Omental fat pad (tissue), 4 donors: ENCODE measurements at places on chromosomes 7 and 10. TPM values are rescaled to one million over a fixed set of nuclear protein-coding genes. Genes with fewer than 3 reads are reported as not detected.

The TACC2 gene
- 33.6 TPM for total RNA-seq

- no peak for DNase-seq
Observed at GRCh38 chr7:106774768-106775551, 90.1 kb upstream of the PIK3CG start.

DNA sequence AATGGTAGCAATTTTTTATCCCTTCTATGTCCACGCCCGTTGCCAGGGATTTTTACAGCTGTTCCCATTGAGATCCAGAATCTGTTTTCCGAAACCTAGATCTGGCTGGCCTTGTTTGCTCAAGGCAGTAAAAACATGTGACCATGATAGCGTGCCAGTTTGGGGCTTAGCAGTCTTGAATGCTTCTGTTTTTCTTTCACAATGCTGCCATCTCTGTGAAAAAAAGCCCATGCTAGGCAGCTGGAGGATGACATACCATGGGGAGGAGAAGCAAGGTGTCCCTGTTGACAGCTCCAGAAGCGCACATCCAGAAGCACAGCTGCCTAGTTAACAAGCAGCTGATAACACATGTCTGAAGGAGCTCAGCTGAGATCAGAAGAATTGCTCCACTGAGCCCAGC lies 2.2 kb upstream of the ZNF92 start:
- no peak for DNase-seq

The C10orf62 gene
- total RNA-seq = not detected

The LIPN gene
- total RNA-seq = not detected

GRCh38 chr7:98520356-98520951 lies 96.6 kb upstream of the NPTX2 start:
- no peak for DNase-seq

GRCh38 chr7:102063690-102064180 lies 222.9 kb upstream of the SH2B2 start:
- peak; percentile 33 for DNase-seq

GRCh38 chr7:96982586-96982985 lies 22.8 kb upstream of the DLX6 start:
- DNase-seq = no peak

- no peak for DNase-seq
Observed at GRCh38 chr10:70462349-70462984, 16.1 kb upstream of the PALD1 start.

The SEMA3A gene
- 5.0 TPM for total RNA-seq

The ANKRD2 gene
- not detected for total RNA-seq

GRCh38 chr10:103811463-103811862 lies 43.9 kb downstream of the SH3PXD2A start:
- DNase-seq = no peak

DNA sequence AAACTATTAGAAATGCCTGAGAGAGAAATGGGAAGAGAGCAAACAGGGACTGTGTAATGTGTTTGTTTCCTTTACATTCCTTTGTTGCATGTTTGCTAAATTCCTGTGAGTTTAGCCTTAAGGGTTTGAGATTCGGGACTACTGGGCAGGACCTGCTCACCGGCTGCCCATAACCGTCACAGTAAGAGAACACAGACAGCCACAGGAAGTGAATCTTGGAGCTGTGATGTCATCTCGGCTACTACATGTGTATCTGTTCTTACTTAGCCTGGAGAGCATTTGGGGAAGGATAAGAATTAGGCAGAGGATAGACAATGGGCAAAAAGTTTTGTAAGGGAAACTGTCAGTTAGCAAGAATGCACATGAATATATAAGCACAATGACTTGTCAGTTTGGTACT lies 485.1 kb upstream of the KLF6 start:
- DNase-seq = no peak

GRCh38 chr7:137611606-137612005 lies 235.2 kb downstream of the DGKI start:
- no peak for DNase-seq

GRCh38 chr10:45418849-45419675 lies 45.0 kb downstream of the ALOX5 start:
- DNase-seq = no peak

The OR2AE1 gene
- total RNA-seq = not detected

The TMUB1 gene
- total RNA-seq = 27.9 TPM

DNA sequence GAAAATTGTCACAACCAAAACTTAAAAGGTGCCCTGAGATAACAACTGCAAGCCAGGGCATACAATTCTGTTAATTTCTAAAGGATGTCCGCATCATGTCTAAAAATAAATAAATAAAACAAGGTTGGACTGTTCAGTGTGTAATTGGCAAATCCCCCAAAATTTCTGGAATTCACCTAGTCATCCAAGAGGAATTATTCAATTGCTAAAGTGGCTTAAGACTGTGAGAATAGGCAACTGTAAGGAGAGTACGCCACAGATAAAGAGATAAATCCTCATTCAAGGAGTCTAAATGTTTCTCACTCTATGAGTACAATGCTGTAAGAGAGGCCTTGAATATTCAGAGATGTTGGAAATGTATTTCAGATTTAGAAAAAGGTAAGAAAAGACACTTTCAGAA lies 37.2 kb downstream of the PIK3AP1 start:
- DNase-seq = no peak

- DNase-seq = no peak
Observed at GRCh38 chr7:748446-748845, 21.4 kb upstream of the PRKAR1B start.

- no peak for DNase-seq
Observed at GRCh38 chr10:6576326-6576725, 3.8 kb downstream of the PRKCQ start.

GRCh38 chr7:43590862-43591557 lies 8.1 kb downstream of the STK17A start:
- DNase-seq = no peak

DNA sequence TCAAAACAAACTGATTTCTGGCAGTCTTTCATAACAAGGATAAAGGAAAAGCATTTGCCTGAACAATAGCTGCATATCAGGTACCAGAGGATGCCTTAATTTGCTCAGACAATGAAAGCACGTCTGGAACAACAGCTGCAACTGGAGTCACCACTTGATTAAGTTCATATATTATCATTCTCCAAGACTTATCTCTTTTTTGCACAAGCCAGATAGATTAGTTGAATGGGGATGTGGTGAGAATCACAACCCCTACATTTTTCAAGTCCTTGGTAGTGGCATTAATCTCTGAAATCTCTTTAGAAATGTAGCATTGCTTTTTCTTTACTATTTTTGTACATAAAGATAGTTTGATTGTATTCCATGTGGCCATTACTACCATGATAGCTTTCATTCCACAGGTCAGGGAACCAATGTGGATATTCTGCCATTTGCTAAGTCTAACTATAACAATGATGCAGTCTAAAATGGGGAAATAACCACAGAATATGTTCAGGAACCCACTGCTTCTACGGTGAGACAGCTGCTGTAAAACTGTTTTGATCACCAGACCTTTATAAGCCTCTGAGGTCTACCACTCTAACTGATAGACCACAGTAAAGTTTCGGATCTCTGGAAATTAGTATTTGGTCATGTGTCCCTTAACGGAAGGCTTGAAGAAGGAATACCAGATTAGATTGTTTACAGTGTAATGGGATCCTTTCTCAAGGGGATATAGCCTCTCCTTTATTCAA lies 1176.2 kb downstream of the DNAJB9 start:
- DNase-seq = no peak

The GBX1 gene
- total RNA-seq = not detected

DNA sequence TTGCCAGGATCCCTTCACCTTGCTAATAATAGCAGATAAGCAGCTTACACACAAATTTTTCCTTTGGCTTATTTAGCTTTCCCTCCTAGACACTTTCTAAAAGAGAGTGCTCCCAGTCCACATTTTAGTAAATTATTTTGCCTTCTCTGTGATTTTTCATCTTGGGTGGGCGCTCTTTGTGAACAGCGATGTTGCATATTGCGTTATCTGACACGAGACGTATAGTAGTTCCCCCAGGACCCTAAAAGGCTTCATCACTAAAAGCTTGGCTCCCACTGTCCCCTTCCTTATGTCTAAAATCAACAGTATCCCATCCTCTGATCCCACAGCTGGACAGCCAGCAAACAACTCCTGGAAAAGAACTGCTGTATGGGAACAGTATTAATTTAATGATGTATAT lies 232.9 kb downstream of the DYNC1I1 start:
- DNase-seq = no peak

DNA sequence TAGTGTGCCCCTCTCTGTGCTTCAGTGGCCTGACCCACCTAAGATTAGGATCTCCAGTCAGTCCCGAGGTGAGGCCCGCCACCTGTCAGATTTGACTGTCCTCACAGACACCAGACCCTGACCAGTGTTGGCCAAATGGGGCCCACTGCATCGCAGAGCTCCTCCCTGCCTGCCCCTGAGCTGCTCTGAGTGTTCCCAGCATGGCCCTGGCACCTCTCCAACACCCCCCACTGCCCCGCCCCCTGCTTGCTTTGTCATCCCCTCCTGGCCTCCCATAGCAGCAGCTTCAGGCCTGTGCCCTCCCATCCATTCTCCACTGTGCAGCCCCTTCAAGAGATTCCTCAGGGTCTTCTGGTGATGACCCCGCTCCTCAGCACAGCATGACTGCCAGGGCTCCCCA lies 67.6 kb downstream of the C10orf120 start:
- DNase-seq = no peak

DNA sequence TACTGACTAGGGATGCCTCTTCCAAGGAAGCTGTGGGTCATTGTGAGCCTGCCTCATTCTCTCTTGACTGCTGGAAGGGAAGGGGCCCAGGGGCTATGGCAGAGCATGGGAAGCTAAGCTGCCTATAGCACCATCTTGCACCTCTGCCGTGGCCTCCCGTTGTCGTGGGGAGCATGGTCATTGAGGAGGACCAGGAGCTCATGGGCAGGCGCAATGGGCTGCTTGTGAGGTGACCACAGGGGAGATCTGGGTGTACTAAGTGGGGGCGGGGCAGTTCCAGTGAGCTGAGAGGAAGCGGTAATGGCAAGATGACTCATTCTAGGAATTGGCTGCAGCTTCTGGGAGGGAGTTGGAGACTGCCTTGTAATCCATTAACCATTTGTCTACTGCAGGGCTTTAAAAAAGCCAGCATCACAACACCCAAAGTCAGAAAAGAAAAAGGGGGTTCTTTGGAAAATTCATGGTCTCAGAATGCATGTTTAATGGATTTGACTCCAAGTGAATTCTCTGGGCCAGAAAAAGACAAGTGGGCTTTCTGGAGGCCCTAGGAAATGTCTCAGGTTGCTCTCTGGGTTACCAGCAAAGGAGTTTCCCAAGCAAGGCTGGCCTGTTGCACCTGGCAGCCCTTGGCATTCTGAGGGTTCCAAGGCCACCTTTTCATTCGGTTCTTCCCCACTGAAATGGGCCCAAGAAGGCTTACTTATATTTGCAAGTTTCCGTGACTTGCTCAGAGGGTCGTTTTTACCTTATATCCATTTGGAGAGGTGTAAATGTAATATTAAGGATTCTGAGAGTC lies 3.6 kb downstream of the DUSP5 start:
- DNase-seq = peak; percentile 91

GRCh38 chr10:29083096-29083495 lies 205.8 kb upstream of the LYZL1 start:
- no peak for DNase-seq

DNA sequence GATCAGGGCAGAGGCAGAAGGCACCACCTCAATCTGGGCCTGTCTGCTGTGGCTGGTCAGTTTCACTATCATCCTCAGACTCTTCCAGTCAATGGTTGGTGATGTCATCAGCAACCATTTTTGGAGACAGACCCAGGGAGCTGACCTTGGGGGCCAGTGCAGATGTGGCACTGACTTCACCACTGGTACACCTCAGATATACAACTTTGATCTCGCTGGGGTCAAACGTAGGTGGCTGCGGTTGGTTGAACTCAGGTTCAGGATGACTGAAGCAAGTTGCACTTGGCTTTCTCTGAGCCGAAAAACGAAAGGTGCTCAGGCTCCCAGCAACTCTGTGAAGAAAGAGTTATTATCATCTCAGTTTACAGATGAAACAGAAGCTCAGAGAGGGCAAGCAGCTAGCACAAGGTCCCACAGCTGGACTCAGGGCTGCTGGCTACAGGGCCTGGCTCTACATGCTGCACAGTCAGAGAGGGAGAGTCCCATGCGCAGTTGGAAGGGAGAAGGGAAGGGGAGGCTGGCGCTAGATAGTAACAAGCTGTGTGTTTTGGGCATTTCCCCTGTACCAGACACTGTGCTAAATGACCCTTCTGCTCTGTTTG lies 27.2 kb downstream of the ANKRD16 start:
- no peak for DNase-seq

The LLCFC1 gene
- not detected for total RNA-seq

DNA sequence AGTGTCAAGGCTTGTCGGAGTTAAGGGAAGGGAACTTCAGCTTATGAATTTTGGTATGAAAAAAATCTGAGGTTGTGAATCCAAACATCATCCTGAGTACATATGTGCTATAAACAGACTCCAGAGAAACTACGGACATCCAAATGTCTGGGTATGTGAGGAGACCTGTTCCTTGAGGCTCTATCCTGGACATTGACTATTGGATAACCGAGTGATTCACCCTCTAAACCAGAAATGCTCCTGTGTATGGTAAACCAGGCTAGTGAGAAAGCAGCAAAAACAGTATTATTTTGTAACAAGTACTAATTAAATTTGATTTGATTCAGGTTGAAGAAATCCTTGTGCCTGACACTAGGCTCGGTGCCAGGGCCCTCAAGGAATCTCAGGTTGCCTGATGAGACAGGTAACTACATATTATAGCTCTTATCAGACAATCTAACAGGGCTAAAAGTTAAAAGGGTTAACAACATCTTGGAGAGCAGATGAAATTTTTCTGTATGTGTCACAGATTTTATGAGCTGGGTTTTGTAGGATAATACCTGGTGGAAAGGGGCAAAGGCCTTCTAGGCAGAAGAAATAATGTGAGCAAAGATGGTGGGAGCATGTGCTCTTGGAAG lies 10.4 kb upstream of the STOX1 start:
- DNase-seq = no peak

DNA sequence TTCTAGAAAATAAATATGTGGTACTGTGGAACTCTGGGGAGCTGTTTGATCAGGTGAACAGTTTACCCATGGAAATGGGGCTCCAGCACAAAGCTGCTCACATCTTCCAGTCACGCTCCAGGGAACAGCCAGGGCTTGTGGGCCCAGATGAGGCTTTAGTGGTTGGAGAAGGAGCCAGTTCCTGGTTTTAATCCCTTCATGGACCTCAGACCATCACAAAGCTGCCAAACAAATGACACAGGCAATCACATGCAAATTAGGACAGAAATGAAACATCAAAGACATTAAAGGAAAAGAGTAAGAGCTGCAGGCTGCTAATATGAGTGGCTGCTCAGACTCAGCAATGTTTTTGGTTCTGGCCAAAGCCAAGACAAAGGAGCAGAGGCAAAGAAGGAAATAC lies 2.2 kb upstream of the ATP6V0E2 start:
- DNase-seq = no peak

- no peak for DNase-seq
Observed at GRCh38 chr10:36026656-36027390, 384.7 kb upstream of the FZD8 start.

DNA sequence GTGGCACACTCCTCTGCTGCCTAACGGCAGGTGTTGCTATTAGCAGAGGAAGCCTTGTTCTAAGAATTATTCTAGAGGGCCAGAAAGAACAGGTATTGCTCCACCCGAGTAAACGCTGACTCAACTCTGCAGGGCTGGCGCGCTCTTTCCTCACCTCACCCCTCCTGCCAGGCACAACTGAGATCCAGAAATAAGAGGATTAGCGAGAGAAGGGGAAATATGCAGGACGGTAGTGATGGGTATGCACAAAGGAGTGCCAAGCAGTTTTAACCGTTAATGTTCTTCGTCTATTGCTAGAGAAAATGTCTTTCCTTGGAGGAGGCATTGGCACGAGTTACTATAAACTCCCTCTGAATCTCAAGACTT lies 369 bp upstream of the SCIN start:
- DNase-seq = no peak
